ENCODE measurements at places on chromosomes 2 and 18. TPM values are rescaled to one million over a fixed set of nuclear protein-coding genes. Genes with fewer than 3 reads are reported as not detected.
A peak's percentile ranks its signal among the peaks of the same experiment; 100 is the strongest.

DNA sequence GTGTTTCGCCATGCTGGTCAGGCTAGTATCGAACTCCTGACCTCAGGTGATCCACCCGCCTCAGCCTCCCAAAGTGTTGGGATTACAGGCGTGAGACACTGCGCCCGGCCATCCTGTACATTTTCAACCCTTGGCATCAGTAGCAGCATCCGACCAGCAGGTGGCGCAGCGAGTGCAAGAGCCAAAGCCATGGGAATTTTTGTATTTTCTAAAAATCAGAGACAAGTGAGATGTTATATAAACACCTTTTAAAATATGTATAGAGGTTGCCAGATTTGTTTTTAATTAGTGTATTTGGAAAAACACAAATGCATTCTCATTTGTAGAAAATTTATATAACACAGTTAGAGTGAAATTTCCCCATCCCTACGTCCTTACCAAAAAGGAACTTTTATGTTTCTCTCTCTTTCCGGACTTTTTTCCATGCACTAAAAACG is 36.8 kb downstream of the MOGAT1 start:
- peaks cover 11% of the 10 kb centered on the region for H3K27me3 ChIP-seq
- H3K36me3 ChIP-seq: no peaks in the 10 kb centered on the region
- no peak overlapping the region for H3K27ac ChIP-seq
- H3K4me1 ChIP-seq: peaks cover 22% of the 10 kb centered on the region
- H3K4me3 ChIP-seq: no peak overlapping the region

- no peaks in the 10 kb centered on the region for H3K27me3 ChIP-seq
- H3K27ac ChIP-seq: no peak overlapping the region
- H3K4me3 ChIP-seq: no peak overlapping the region
- H3K4me1 ChIP-seq: no peaks in the 10 kb centered on the region
Observed at GRCh38 chr2:169462896-169463695, 16.2 kb upstream of the BBS5 start.

- H3K27ac ChIP-seq: no peak overlapping the region
- peaks cover 11% of the 10 kb centered on the region for H3K4me1 ChIP-seq
- peak overlapping the region; percentile 20 for H3K4me3 ChIP-seq
- peaks cover 9% of the 10 kb centered on the region for H3K27me3 ChIP-seq
- peak; percentile 86 for DNase-seq
- no peaks in the 10 kb centered on the region for H3K36me3 ChIP-seq
Observed at GRCh38 chr2:85678794-85679672, 11.0 kb upstream of the SFTPB start.

INHBB gene
- 4.9 TPM for total RNA-seq

DNA sequence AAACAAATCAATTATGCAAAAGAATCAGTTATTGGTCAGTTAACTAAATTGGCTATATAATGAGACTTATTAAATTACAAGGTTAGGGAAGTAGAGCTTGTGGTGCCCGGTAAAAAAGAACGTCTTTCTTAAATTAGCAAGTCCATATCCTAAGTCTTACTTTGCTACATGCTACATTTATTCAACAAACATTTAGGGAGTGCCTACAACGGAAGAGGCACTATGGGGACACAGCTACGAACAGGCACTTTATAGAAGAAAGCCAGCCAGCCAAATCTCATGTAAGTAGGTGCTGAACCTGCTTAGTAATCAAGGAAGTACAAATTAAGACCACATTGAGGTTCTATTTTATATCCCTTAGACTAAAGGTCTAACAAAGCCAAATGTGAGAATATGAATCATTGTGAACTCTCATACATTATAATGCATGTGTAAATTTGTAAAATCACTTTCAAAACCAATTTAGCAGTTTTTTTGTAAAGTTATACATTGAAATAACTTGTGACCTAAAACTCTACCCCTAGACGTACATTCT is 59.9 kb downstream of the PDK1 start:
- H3K27me3 ChIP-seq: no peaks in the 10 kb centered on the region
- no peaks in the 10 kb centered on the region for H3K4me1 ChIP-seq
- H3K36me3 ChIP-seq: no peaks in the 10 kb centered on the region
- no peak for DNase-seq
- H3K27ac ChIP-seq: no peak overlapping the region
- H3K4me3 ChIP-seq: no peak overlapping the region

LGALSL gene
- total RNA-seq: 19.2 TPM

- no peak overlapping the region for H3K27ac ChIP-seq
- no peak for DNase-seq
- no peak overlapping the region for H3K4me3 ChIP-seq
- H3K36me3 ChIP-seq: no peaks in the 10 kb centered on the region
- no peaks in the 10 kb centered on the region for H3K27me3 ChIP-seq
- peaks cover 5% of the 10 kb centered on the region for H3K4me1 ChIP-seq
Observed at GRCh38 chr18:37694516-37694915, 128.9 kb upstream of the CELF4 start.

DNA sequence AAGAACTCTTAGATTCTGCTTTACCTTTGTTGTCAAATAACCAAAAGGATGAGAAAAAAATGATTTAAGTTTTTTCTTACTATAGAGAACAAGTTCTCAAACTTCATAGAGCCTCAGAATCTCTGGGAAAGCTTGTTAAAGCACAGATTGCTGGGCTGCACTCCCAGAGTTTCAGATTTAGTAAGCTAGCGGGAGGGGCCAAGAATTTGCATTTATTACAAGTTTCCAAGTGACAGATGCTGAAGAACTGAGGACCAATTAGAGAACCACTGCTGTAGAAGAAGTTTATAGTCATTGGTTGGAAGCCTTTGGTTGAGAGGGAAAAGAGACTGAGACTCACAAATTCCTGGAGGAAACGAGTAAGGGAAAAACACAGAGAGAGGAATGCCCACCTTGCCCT is 32.1 kb downstream of the PID1 start:
- no peaks in the 10 kb centered on the region for H3K4me1 ChIP-seq
- H3K4me3 ChIP-seq: no peak overlapping the region
- no peaks in the 10 kb centered on the region for H3K36me3 ChIP-seq
- no peak overlapping the region for H3K27ac ChIP-seq

GRCh38 chr18:43662657-43663056 is 385.4 kb upstream of the SYT4 start:
- DNase-seq: no peak
- H3K4me1 ChIP-seq: no peaks in the 10 kb centered on the region
- H3K36me3 ChIP-seq: no peaks in the 10 kb centered on the region

CIB4 gene
- total RNA-seq: not detected

- H3K4me1 ChIP-seq: peaks cover 5% of the 10 kb centered on the region
- no peaks in the 10 kb centered on the region for H3K27me3 ChIP-seq
- no peak overlapping the region for H3K27ac ChIP-seq
- DNase-seq: no peak
Observed at GRCh38 chr2:152613235-152613634, 104.0 kb downstream of the PRPF40A start.

DNA sequence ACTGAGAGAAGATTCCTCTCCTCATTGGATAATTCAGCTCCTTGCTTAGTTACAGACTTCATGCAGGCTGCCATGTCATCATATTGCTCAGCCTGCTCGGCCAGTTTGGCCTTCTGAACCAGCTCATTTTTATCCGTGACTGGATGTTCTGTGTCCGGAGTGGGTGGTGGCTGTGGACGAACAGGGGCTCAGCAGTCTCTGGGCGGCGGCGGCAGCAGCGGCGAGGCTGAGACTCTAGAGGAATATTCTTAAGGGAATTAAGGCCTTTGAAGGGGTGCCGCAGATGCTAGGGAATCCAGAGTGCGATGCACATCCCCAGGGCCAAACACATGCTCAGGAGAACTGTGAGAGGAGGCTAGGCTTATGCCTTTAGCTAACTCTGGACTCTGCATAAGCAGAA is 97.9 kb upstream of the GYPC start:
- no peaks in the 10 kb centered on the region for H3K36me3 ChIP-seq
- DNase-seq: no peak
- no peaks in the 10 kb centered on the region for H3K4me1 ChIP-seq
- no peaks in the 10 kb centered on the region for H3K27me3 ChIP-seq
- no peak overlapping the region for H3K27ac ChIP-seq

GRCh38 chr18:59758106-59758505 is 60.9 kb upstream of the CCBE1 start:
- no peak overlapping the region for H3K27ac ChIP-seq
- H3K4me1 ChIP-seq: peaks cover 5% of the 10 kb centered on the region
- no peak for DNase-seq
- peaks cover 8% of the 10 kb centered on the region for H3K27me3 ChIP-seq

DNA sequence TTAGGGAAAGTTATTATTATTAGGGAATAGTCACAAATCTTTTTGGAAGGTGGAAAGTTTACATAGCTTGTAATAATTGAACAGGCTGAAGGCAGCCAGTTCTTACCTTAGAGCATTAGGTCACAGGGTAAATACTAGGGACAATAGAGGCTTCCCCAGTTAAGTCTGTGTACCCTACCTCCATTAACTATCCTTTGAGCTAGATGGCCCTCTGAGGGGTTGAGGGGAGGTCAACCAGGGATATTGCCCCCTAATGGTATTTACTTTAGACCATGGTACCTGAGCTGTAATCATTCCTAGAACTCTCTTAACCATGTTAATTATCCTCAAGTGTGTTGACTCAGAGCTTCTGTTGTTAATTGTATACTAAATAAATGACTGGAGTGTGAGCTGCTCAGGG is 120.5 kb upstream of the SCN7A start:
- H3K4me3 ChIP-seq: peak overlapping the region; percentile 6
- H3K36me3 ChIP-seq: no peaks in the 10 kb centered on the region
- peaks cover 4% of the 10 kb centered on the region for H3K27me3 ChIP-seq
- H3K4me1 ChIP-seq: peaks cover 20% of the 10 kb centered on the region
- no peak for DNase-seq

- H3K4me3 ChIP-seq: no peak overlapping the region
- peaks cover 36% of the 10 kb centered on the region for H3K4me1 ChIP-seq
- DNase-seq: peak; percentile 20
- no peaks in the 10 kb centered on the region for H3K27me3 ChIP-seq
- H3K27ac ChIP-seq: peak overlapping the region; percentile 90
Observed at GRCh38 chr18:8767340-8767739, 62.0 kb downstream of the MTCL1 start.

DNA sequence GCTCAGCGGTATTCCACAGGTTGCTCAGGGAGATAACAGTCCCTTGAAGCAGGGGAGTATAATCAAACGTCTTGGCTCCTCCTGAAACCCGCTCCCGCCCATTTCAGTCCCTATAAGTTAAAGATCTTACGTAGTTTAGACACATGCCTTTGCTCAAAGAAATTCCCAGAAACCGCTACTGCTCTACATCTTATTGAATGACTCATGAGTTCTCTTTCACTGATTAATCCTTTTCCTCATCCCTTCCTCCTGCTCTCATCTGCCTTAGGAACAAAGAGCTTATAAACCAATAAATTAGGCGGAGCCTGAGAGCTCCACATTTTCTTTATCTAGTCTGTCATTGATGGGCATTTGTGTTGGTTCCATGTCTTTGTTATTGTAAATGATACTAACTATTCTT is 4.2 kb upstream of the SERPINB4 start:
- H3K4me3 ChIP-seq: no peak overlapping the region
- H3K27me3 ChIP-seq: peaks cover 11% of the 10 kb centered on the region
- no peak for DNase-seq
- no peaks in the 10 kb centered on the region for H3K36me3 ChIP-seq
- no peaks in the 10 kb centered on the region for H3K4me1 ChIP-seq

GRCh38 chr2:240427729-240428128 is 7.7 kb upstream of the GPC1 start:
- peaks cover 7% of the 10 kb centered on the region for H3K27me3 ChIP-seq
- H3K4me1 ChIP-seq: peaks cover 7% of the 10 kb centered on the region
- no peak for DNase-seq
- no peak overlapping the region for H3K27ac ChIP-seq
- H3K4me3 ChIP-seq: no peak overlapping the region

DNA sequence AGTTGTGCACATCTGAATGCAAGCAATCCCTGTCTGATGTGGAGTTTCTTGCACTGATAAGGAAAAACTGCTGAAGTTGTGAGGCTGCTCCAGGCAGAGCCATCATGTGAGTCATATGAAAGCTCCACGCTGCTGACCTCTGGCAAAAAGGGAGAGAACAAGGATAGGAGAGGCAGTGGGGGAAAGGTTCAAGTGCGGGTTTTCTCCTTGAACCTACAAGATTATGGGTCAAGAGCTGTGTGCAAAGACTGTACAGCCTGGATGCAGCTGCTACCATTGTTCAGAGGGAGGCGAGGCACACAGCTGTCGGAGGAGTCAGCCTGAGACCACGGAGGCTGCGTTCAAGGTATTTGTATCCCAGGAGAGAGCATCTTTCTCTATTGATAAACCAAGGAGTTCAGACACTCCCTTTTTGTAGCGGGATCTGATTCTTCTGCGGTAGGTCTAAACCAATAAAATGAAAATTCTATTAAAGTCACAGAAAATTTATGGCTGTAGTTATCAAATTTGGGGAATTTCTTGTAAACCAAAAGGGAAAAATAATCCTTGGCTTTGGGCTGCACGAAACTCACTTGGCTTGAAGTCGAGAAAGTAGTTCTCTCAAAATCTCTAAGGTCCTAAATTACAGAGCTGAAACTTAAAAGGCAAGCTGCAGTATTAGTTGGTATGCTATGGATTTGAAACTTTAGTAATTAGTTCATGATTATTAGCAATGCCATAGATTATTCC is at the start of gene CDK15:
TSS of gene CDK15 (plus strand) at position 96 of the 729 bp plus-strand sequence. CDS start at position 224, 128 bp downstream.
- DNase-seq: no peak
- no peaks in the 10 kb centered on the region for H3K36me3 ChIP-seq
- H3K27ac ChIP-seq: peak within 1 kb of the TSS; percentile 69
- peak within 1 kb of the TSS; percentile 62 for H3K4me3 ChIP-seq
- no peaks in the 10 kb centered on the region for H3K27me3 ChIP-seq

GRCh38 chr18:37276111-37276890 is 289.3 kb downstream of the CELF4 start:
- no peak for DNase-seq
- H3K4me1 ChIP-seq: no peaks in the 10 kb centered on the region
- H3K27ac ChIP-seq: no peak overlapping the region
- peaks cover 13% of the 10 kb centered on the region for H3K27me3 ChIP-seq

IL36G gene
- not detected for total RNA-seq

- H3K36me3 ChIP-seq: no peaks in the 10 kb centered on the region
- H3K4me1 ChIP-seq: peaks cover 56% of the 10 kb centered on the region
- no peak for DNase-seq
- peak overlapping the region; percentile 1 for H3K4me3 ChIP-seq
- H3K27me3 ChIP-seq: no peaks in the 10 kb centered on the region
Observed at GRCh38 chr2:113213061-113213930, 39.5 kb downstream of the PSD4 start.

SERPINB4 gene
- 0.17 TPM for total RNA-seq

SERPINB2 gene
- 45.2 TPM for total RNA-seq

GRCh38 chr2:217162533-217162932 is 302.7 kb upstream of the TNP1 start:
- peaks cover 21% of the 10 kb centered on the region for H3K4me1 ChIP-seq
- H3K27ac ChIP-seq: no peak overlapping the region
- no peak overlapping the region for H3K4me3 ChIP-seq
- no peak for DNase-seq
- H3K36me3 ChIP-seq: no peaks in the 10 kb centered on the region

Data from type B pancreatic cell (in vitro differentiated cells).